Stimulated activated CD4-positive, alpha-beta T cell treated with anti-CD3 and anti-CD28 coated beads, Interleukin-12 subunit alpha, Interleukin-12 subunit beta, amount 100 ng/mL, for 48 hours (primary cell): ENCODE measurements at places on chromosomes 1 and 21.

GRCh38 chr1:239835946-239836440 is 255.7 kb upstream of the FMN2 start:
- DNase-seq, result no peak

DNA sequence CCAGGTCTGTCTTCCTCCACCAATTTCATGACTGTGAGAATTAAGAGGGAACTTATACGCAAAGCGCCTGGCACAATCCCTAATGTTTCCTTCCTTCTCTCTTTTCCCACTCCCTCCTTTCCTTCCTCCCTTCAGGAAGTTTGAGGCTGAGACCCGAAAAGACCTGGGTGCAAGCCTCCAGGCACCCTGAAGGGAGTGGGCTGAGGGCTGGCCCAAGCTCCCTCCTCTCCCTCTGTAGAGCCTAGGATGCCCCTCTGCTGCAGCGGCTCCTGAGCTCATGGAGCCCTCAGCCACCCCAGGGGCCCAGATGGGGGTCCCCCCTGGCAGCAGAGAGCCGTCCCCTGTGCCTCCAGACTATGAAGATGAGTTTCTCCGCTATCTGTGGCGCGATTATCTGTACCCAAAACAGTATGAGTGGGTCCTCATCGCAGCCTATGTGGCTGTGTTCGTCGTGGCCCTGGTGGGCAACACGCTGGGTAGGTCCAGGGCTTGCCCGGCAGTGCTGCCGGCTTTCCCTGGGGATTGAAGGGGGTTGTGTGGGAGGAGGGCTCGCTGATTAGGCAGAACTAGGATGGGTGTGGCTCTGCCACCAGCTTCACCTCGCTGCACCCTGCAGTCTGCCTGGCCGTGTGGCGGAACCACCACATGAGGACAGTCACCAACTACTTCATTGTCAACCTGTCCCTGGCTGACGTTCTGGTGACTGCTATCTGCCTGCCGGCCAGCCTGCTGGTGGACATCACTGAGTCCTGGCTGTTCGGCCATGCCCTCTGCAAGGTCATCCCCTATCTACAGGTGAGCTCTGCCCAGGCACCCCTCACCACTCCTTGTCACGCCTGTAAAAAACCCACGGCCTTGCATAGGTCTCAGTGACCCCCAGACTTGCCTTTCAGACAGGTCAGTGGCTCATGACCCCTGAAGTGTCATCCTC is 1.7 kb downstream of the HCRTR1 start:
- DNase-seq, result no peak

DNA sequence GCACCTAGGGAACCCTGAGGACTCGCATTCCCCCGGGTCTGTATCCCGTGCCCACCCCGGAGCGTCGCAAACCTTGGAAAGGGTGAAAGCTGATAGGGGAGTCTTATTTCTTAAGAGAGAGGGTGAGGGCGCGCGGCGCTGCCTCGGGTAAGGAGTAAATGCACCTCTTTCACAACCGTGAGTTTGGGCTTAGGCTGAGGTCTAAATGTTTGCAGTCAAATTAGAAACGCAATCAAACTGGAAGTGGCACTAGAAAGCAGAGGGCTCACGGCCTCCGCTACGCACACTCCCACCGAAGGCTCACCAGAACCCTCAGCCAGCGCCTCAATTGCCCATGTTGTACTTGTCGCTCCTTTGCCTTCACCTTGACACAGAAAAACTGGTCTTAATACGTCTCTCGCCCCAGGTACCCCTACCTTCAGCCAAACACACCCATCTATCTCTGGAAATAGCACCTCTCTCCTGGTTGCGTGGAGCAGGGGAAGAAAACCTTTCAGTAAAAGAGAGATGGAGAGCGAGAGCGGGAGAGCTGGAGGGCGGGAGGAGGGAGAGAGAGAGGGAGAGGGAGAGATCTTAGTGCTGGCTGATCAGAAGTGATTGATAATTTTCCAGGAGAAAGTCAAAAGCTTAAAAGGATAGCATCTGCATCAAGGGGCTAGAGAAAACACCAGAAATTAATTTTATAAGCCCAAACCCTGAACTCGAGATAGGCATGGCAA is 1.7 kb upstream of the HLX start:
- DNase-seq, result no peak

- no peak for DNase-seq
Measured at GRCh38 chr1:7050751-7051665, 265.8 kb downstream of the CAMTA1 start.

DNA sequence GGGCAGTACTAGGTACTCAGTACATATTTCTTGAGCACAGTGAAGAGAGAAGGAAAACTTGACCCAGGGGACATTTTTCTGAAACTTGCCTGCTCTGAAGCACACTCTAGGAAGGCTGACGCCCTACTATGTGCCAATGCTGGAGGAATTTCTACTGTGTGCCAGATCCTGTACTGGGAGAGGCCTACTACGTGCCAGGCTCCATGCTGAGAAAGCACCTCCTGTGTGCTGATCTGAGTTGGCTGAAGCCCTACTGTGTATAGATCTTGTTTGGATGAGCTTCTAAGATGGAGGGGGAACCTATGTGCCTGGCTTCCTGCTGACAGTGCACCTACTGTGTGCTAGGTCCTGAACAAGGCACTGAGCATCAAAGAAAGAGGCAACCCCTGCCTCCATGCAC is 86.2 kb downstream of the GRIK3 start:
- DNase-seq, result no peak

GRCh38 chr1:116933606-116934515 is 24.1 kb downstream of the PTGFRN start:
- DNase-seq, result no peak

DNA sequence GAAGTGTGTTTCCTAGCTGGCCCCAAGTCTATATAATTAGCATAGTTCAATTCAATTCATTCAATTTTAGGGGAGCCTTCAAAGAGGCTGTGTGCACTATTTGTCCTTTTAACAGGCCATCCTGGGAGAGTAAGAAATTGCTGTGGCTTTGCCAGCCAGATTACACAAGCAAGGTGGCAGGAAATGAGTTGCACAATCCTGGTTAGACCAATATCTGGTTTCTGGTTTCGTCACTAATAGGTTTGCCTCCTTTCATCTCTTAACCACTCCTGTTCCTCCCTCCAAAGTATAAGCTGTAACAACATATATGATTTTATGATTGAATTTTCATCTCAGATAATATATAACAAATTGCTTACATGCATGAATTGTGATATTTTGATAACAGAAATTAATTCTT is 84.1 kb upstream of the NEGR1 start:
- DNase-seq, result no peak

GRCh38 chr1:1732381-1732780 is 8.2 kb upstream of the CDK11A start:
- no peak for DNase-seq
